ENCODE measurements at places on chromosomes 12 and 14. TPM values are rescaled to one million over a fixed set of nuclear protein-coding genes. Genes with fewer than 3 reads are reported as not detected.

The AP4S1 gene
- total RNA-seq: 6.8 TPM

The CCDC197 gene
- not detected for total RNA-seq

The TGFB3 gene
- total RNA-seq: 2.0 TPM

The KRT78 gene
- not detected for total RNA-seq

The FGF23 gene
- not detected for total RNA-seq

The LPCAT3 gene
- total RNA-seq: 37.2 TPM

The RNU4-1 gene
- total RNA-seq: 1,844 TPM

The KRT6A gene
- not detected for total RNA-seq

The KRT72 gene
- total RNA-seq: 5.6 TPM

The P2RX2 gene
- not detected for total RNA-seq

The LRRK2 gene
- not detected for total RNA-seq

The AKAP5 gene
- total RNA-seq: 0.50 TPM

The TCL1A gene
- total RNA-seq: 0.25 TPM

The PDZRN4 gene
- total RNA-seq: not detected

The IL31 gene
- total RNA-seq: not detected

The FOXN3 gene
- 111 TPM for total RNA-seq
